ENCODE measurements at places on chromosomes 7 and 10. TPM values are rescaled to one million over a fixed set of nuclear protein-coding genes. Genes with fewer than 3 reads are reported as not detected.
A peak's percentile ranks its signal among the peaks of the same experiment; 100 is the strongest.

Gene TET1
- total RNA-seq: 3.0 TPM

- DNase-seq: no peak
Observed at GRCh38 chr7:30924624-30925023, 13.0 kb downstream of the AQP1 start.

DNA sequence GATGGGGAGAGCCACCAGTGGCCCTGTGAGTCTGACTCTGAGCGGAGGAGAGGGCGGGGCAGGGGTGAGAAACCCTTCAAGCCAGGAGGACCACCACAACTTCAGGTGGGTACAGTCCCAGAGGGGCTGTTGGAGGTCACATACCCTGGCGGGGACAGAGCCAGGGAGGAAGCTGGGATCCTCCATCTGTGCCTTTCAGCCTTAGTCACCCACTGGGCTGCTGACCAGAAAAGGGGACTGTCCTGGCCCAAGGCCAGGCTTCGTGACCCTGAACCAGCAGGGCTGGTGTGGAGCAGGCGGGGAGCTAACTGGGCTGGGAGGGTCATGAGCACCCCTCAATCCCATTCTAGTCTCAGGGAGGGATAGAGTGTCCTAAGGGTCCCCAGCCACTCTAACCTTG, 1.5 kb upstream of the CALHM3 start:
- DNase-seq: peak; percentile 49

DNA sequence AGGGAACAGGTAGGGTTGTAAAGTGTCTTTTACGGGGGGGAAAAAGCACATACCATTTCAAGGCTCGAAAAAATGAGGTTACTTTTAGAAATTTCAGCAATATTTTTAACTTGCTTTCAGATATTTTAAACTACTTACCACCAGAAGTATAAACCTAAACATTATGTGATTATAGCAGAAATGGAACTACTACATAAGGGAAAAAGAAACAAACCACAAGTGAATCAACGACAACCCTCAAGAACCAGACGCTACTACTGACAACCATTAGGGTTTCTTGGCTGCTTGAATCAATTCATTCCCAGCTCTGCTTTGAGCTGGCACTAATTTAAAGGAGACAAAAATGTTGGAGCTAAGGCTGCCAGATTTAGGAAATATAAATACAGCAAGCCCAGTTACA, 80.1 kb downstream of the ZFAND4 start:
- DNase-seq: no peak

Gene SOSTDC1
- 0.22 TPM for total RNA-seq

- DNase-seq: no peak
Observed at GRCh38 chr10:120609006-120609405, 152.0 kb downstream of the PLPP4 start.

DNA sequence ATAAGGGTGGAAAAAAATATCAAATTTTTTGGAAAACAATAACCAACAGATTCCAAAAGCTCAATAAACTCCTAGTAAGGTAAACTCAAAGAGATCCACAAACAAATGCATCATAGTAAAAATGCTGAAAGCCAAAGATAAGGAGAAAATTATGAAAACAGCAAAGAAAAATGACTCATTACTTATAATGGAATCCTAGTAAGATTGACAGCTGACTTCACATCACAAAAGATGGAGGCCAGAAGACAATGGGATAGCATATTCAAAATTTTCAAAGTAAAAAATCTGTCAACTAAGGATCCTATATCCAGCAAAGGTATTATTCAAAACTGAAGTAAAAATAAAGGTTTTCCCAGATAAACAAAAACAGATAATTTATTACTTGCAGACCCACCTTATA, 183.4 kb upstream of the VIPR2 start:
- DNase-seq: no peak

DNA sequence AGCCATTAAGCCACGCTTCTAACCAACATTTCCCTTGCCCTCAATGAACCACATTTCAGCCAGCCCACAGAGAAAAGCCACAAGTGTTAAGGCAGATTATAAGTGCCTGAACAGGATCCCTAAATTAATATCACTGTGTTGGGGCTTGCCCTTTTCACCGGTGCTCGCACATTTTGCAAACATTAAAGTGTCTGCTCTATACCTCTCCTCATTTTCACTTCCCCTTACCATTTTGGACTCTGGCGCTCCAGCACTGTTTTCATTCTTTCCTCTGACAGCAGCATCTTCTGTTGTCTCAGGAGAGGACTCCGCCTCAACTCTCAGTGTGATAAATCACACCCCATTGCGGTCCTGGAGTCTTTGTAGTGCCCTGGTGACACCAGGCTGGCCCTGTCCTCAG, 274.2 kb downstream of the BAMBI start:
- DNase-seq: no peak

GRCh38 chr10:133062085-133062484, 25.6 kb upstream of the ADGRA1 start:
- no peak for DNase-seq

DNA sequence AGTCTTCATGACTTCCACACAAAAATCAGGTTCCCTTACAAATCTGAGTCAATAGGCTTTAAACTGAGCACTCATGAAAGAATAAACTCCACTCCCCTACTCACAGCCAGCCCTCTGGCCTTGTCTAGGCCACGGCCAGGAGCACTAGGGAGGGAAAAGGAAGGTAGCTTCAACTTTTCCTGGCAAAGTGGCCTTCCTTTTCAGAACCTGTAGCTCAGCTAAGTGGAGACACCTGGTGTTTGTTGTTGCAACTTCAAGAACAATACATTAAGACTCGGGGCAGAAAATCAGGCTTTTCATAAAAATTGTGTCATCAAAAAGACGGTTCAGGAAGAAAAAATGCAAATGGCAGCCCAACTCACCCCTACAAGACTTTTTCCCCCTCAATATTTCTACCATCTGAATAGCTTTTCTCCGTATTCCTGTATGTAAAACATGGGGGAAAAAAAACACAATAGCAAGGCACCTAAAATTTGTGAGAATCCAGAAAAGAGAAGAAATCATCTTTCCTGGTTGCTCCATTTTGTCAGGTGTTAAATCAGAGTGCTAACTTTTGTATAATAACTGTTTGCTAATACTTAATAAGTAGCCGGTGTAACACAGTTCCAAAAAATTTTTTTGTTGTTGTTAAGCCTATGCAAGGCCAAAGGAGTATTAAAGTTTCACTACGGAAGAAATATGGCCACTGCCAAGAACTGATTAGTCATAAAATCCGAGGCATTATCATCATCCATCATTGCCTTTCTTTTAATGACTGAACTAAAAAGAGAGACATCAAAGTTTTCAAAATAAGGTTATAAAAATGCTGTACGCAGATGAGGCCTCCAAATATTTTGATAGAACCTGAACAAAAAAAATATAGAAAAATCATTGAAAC, 66.2 kb upstream of the ARID5B start:
- DNase-seq: peak; percentile 96

DNA sequence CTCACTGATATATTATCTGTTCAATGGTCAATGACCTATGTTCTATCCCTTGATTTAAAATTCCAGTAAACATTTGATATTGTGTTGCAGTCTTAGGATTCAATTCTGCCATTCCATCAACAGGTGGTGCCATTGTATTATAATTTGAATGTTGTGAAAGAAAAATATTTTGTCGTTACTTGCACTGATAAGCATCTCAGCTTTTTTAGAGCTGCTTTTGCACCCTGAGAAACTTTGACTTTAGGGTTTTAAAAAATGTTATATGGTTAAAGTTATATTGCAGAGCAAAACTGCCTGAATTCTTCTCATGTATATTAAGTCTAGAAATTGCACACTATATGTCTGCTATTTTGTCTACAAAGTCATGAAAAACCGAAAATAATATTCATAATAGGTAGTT, 18.8 kb upstream of the MINDY3 start:
- DNase-seq: peak; percentile 47

Gene MYL10
- total RNA-seq: 0.69 TPM

- peak; percentile 35 for DNase-seq
Observed at GRCh38 chr10:95401704-95402469, 111.1 kb upstream of the PDLIM1 start.

Gene CYP3A7
- total RNA-seq: not detected

DNA sequence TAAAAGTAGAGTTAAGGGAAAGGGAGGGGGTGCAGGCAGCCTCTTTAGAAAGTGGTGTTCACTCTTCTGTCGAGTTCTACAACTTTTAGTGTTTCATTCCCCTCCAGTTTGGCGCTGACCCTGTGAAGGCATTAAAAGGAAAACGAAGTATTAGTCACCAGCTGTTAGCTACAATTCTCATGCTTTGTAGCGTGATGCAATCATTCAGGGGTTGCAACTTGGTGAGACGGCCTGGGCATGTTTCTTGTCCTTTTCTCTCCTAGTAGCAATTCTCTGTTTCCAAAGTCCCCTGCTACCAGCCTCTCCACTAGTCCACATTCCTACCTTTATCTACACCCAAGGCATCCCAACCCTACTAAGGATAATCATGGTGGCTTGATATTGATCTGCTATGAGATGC, 33.7 kb upstream of the DGKI start:
- DNase-seq: no peak

Gene DRGX
- total RNA-seq: 0.33 TPM

DNA sequence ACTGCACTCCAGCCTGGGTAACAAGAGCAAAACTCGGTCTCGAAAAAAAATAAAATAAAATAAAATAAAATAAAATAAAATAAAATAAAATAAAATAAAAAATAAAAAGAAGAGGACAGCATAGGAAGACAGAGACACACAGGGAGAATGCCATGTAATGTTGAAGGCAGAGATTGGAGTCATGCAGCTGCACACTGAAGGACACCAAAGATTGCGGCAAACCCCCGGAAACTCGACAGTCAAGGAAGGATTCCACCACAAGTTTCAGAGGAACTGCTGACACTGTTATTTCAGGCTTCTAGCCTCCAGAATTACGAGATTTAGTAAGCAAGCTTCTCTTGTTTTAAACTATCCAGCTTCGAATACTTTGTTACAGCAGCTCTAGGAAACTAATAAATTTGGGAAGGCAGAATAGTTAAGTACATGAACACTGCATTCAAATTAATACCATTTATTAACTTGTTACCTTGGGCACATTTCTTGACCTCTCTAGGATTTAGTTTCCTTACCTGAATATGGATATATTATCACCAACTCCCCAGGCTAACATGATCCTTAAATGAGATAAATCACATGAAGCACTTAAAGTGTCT, 9.5 kb downstream of the CPED1 start:
- DNase-seq: no peak

- no peak for DNase-seq
Observed at GRCh38 chr10:128150561-128150960, 24.3 kb upstream of the MKI67 start.

DNA sequence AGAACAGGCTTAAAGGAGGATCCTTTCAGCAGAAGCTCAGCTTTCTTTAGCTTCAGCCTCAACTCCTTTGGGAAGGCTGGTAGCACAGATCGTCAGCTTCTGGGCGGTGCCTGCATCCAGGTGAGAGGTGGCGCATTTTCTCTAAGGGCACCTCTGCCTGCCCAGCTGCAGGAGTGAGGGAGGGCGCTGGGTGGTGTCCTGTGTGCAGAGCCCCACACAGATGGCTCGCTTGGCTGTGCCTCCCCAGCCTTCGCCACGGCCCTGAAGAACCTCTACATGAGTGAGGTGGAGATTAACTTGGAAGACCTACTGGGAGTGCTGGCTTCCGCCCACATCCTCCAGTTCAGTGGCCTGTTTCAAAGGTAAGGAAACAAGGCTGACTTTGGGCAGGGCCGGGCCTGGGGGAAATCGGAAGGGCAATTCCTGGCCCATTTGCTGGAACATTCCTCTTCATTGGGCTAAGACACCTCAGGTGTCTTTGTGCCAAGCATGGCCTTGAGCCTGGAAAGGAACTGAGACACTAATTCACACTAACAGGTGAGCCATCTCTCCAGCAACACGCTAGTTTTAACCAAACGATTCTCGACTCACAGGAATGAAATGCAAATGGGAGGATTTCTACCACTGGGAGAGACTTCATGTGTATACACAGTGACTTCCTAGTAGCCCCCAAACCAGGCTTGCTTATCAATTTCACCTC, 19.9 kb downstream of the BTBD16 start:
- no peak for DNase-seq

- DNase-seq: no peak
Observed at GRCh38 chr10:7928536-7928935, 110.2 kb downstream of the TAF3 start.

GRCh38 chr10:123450956-123451605, 215.1 kb upstream of the GPR26 start:
- DNase-seq: no peak

DNA sequence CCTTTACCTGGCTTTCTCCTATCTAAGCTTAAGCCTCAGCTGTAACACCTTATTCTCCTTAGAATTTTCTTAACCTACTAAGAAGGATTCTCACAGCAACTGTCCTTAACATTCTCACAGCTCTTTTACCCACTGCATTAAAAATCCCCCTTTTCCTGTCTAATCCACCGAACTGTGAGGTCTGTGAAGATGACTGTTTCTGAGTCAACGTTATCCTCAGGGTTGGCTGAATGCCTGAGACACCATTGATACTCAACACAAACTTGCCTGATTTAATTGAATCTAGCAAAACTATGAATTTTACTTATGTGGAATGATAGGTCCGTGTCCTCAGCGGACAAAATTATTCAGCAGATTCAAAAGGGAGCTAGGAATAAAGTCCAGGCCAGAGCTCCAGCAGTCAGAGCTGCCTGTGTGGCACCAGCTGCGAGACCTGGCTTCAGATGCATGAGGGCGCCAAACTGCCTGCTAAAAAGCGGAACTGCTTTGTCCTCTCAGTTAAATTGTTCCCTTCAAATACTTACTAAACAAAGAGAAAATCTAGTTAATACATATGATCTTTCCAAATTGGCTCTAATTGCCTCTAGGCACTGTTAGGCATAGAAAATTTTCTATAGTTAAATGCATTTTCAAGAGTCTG, 33.4 kb upstream of the VWDE start:
- peak; percentile 68 for DNase-seq

DNA sequence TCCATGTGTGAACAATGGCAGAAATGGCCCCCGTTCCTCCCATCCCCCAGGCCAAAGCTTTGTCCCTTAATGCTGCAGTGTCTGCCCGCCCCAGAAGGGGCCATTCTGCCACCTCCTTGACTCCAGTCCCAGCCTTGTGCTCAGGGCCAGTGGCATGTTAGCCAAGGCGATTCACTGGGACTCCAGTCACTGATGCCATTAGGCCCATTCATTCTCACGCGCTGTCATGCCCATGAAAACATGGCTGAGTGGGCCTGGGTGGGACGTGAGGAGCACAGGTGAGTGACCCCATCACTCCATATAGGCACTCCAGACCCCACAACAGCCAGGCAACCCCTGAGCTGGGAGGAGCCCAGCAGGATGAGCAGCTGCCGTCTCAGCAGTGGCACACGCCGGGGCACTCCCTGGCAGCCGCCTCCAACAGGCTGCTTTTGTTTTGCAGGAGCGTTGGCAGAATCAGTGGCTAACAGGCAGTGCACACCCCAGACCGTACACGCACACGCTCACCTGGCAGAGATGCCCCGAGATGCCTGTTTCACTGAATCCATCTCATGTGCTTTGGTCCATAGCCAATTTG, 79.5 kb downstream of the TCERG1L start:
- no peak for DNase-seq

Gene ENKUR
- not detected for total RNA-seq

GRCh38 chr7:139523199-139523941, at the start of gene CLEC2L:
TSS of gene CLEC2L (plus strand) at chr7:139523685. CDS start at chr7:139523928, 243 bp downstream.
- no peak for DNase-seq

Gene BLVRA
- total RNA-seq: 33.9 TPM

- no peak for DNase-seq
Observed at GRCh38 chr10:122493761-122494160, 32.4 kb downstream of the HTRA1 start.
